ENCODE measurements at places on chromosomes 12 and 14.
A peak's percentile ranks its signal among the peaks of the same experiment; 100 is the strongest.

- DNase-seq = peak; percentile 80
Measured at GRCh38 chr12:100199347-100200149, 1.1 kb upstream of the ACTR6 start.

GRCh38 chr14:75717729-75718128 lies 56.7 kb downstream of the TTLL5 start:
- DNase-seq = no peak

- DNase-seq = no peak
Measured at GRCh38 chr12:99985631-99986030, 895 bp upstream of the ANKS1B start.

DNA sequence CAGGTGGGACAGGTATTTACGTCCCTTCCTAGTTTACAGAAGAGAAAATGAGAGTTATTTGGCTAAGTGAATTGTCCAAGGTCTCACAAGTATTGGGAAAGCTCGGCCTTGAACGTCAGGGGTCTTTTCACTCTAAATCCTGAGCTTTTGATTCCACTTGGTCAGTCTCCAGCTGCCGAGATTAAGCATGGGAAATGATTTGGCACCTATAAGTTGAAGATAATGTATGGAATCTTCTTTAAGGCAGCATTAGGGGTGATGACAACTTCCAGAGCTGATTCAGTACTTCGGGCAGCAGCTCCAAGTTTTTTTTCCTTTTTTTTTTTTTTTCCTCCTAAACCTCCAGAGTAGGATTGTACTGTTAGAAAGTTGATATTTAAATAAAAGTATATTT lies 722 bp downstream of the FAM234B start:
- no peak for DNase-seq

DNA sequence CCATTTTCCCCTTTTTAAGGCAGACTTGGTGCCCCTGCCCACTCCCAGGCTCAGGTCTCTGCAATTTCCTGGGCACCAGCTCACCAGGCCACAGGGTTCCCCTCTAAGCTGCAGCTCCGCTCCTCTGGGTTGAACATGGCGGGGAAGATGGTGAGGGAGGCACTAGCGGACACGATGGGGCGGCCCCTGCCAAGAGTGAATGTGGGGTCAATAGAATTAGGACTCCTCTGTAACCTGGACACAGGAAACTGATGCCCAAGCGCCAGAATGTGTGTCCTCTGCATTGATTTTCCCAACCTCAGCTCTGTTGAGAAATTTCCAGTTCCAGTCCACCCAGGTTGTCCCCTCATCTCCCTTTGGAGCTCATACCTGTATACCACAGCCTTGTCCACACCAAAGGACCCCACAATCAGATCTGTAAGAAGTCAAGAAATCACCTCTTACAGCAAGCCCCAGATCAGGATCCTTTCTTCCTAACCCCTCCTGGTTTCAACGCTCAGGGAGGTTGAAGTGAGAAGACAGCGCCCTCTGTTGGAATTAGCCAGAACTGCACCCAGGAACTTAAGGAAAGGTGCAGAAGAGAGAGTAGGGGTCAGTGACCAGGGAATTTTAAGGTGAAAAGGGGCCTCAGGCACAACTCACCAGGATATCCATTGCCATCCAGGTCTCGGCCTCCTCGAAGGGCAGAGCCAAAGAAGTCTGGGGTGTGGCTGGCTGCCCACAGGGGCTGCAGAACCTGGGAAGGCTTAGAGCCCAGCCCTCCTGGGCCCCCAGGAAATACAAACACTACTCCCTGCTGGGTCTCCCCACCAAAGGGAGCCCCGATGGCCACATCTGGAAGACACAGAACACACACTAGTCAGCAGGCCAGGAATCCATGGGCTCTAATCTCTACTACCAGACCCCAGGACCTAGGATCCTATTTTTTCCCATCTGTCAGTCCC lies 14.7 kb downstream of the ITGA5 start:
- peak; percentile 54 for DNase-seq

GRCh38 chr14:96826818-96827217 lies 29.6 kb downstream of the VRK1 start:
- DNase-seq = no peak

- DNase-seq = no peak
Measured at GRCh38 chr12:509500-509899, 49.8 kb downstream of the B4GALNT3 start.

DNA sequence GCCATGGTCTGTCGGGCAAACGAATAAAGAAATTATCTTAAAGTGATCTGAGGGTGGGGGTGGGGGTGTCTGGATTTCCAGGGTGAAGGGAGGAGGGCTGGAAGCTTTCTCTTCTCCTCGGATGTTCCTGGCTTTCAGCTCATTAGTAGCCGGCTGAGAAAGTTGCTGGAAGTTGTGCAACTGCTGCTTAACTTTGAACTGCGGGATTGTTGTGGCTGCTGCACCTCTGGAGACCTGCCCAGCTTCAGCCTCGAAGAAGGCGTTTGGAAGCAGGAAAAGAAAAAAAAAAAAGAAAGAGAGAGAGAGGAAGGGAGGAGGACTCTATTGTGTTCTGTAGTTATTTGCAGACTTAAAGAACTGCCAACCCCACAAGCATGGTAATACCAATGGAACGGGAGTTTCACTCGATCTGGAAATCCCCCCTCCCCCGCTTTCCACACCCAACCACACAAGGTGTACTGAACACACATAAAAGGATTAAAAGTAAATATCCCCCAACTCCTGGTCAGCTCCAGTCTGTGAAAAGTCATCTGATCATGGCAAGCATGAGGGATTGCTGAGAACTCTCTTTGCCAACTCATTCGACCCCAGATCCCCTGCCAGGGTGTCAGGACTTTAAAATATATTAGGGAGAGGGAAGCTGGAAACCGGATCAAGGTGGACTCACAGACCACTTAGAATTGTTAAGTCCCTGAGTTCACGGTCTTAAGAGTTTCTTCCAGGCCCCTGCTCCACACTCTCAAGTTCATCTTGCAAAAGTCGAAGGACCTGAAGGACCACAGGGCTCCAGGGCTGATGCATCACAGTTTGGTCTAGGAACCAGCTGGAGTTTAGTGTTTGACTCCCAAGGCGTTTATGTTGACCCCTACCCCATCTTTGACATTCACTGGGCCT lies at the start of gene RASSF9:
TSS of gene RASSF9 (minus strand) at position 213 of the 894 bp plus-strand sequence. CDS start at position 5, 208 bp downstream.
- DNase-seq = no peak

- DNase-seq = no peak
Measured at GRCh38 chr14:39107591-39107996, 4.6 kb upstream of the SEC23A start.

- peak; percentile 24 for DNase-seq
Measured at GRCh38 chr14:51236314-51236713, 3.7 kb upstream of the TMX1 start.

GRCh38 chr12:25069224-25069623 lies 120.3 kb upstream of the BCAT1 start:
- no peak for DNase-seq

DNA sequence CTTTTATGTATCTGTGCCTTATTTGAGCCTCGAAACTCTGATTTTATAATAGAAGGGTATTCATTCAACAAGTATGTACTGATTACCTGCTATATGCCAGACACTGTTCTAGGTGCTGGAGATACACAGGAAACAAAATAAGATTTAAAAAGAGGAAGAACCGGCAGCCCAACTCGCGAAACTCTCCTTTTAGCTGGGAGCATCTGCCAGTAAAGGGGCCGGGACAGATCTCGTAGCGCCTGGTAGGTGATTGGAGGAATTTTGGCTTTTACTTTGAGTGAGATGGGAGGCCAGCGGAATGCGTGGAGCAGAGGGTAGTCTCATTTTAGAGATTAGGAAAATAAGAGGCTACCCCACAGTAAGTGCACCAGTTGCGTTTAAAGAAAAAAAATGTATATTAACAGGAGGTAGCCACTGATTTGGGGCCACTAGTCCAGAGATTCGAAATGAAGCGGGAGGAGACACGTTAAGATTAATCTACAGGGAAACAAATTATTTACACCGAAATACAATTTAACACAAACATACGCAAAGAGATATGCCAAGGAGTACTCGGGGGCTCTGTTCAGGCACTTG lies 520 bp upstream of the MON2 start:
- no peak for DNase-seq

GRCh38 chr14:105469456-105470349 lies 4.9 kb upstream of the CRIP2 start:
- no peak for DNase-seq

GRCh38 chr12:93085383-93086287 lies 156.5 kb upstream of the EEA1 start:
- no peak for DNase-seq

- DNase-seq = no peak
Measured at GRCh38 chr14:67999705-68000384, 180.3 kb downstream of the RAD51B start.

GRCh38 chr14:94673781-94674231 lies 61.6 kb downstream of the SERPINA3 start:
- DNase-seq = no peak

GRCh38 chr12:111024205-111024801 lies 103.9 kb upstream of the MYL2 start:
- DNase-seq = peak; percentile 37

GRCh38 chr14:60723116-60723906 lies 840 bp downstream of the SIX4 start:
- DNase-seq = peak; percentile 7

DNA sequence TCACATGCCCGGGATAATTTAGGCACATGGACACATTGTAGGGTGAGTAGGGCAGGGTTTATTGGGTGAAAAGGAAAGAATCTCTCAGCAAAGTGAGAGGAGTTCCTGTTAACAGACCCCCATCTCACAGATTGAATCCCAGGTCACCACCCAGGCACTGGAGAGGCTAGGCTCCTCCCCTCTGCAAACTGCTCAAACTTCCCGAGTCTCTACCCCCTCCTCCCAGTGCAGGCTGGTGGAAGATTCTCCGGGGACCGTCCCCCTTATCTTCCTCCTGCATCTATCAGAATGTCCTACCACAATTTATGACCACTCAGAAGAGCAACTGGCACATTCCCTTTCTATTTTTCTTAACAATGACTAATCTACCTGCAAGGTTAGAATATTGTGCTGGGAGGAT lies 126.0 kb downstream of the NTF3 start:
- no peak for DNase-seq

DNA sequence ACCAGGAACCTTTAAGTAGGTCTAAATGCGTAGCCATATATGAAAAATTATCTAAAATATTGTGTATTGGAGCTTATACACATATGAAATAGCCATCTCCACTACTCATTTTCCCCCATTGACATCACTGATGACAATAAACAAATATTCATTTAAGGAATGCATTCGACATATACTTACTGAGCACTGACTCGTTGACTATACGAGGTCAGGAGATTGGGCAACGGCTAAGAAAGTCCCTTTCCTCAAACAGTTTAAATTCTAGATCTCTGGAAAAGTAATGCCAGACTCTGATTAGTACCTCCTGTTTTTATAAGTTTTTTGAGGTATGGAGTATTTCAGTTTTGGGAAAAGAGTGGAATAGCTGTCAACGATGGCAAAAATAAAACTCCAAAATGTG lies 139.4 kb upstream of the DIO2 start:
- no peak for DNase-seq
